ENCODE measurements at places on chromosomes 12 and 14.

GRCh38 chr12:119512772-119513497, 80.6 kb upstream of the TMEM233 start:
- DNase-seq, result no peak

GRCh38 chr12:93939641-93940325, 208.6 kb upstream of the PLXNC1 start:
- no peak for DNase-seq

- no peak for DNase-seq
These were observed 13.9 kb upstream of the MYL2 start for GRCh38 chr12:110934093-110934852.

DNA sequence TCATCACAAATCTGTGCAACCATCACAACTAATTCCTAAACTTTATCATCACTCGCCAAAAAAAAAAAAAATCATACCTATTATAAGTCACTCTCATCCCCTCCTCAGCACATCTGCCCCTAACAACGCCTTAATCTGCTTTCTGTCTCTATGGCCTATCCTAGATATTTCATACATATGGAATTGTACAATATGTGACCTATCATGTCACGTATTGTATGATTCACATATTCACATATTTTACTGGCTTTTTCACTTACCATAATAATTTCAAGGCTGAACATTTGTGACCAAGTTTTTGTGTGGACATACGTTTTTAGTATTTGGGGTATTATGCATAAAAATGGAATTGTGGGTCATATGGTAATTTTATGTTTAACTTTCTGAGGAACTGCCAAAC, 400.7 kb downstream of the DAD1 start:
- no peak for DNase-seq

DNA sequence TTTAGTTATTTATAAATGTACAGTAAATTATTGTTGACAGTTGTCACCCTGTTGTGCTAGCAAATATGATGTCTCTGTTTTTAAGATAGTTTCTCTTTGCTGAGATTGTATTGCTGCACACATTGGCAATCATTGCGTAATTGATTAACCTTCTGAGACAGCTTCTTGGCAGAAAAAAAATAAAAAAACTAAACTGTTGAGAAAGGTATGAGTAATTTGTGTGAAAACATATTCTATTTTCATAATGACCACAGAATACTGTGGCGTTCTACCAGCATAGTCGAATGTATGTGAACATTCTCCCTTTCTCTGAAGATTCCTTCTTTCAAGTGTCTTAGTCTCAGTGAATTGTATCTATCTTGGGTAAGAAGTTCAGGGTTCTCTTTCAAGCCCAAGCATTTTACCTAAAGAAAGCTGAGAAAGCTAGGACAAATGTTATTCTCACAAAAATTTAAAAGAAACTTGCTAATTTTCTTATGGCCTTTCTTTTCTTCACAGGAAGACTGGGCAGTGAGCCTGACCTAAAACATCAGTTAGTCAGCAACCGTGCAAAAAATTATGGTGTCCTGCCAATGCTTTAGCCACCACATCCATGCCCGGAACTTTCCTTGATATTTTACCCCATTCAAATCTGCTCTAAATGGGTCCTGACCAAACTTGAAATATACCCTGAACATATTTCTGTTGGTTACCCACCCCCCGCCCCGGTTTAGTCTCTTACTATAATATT, 69.0 kb upstream of the REP15 start:
- DNase-seq, result no peak

DNA sequence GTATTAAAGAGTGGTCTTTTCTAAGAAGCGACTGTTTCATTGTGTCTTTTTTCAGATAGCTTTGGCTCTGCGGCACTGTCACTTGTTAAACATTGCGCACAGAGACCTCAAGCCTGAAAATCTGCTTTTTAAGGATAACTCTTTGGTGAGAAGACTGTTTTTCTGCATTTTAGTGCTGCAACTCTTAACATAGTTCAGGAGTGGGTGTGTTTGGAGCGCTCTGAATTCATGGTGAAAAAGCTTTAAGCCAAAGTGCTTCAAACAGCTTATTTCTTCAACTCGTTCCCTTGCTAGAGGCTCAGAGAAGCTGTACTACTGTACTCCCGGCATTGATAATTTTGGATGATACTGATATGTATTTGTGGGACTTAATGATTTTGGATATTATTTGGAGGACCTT, 28.2 kb downstream of the MAPKAPK5 start:
- DNase-seq, result no peak

- no peak for DNase-seq
These were observed 3.3 kb downstream of the DCAF5 start for GRCh38 chr14:69149461-69150244.

GRCh38 chr12:130075497-130076076, 86.7 kb upstream of the FZD10 start:
- no peak for DNase-seq

DNA sequence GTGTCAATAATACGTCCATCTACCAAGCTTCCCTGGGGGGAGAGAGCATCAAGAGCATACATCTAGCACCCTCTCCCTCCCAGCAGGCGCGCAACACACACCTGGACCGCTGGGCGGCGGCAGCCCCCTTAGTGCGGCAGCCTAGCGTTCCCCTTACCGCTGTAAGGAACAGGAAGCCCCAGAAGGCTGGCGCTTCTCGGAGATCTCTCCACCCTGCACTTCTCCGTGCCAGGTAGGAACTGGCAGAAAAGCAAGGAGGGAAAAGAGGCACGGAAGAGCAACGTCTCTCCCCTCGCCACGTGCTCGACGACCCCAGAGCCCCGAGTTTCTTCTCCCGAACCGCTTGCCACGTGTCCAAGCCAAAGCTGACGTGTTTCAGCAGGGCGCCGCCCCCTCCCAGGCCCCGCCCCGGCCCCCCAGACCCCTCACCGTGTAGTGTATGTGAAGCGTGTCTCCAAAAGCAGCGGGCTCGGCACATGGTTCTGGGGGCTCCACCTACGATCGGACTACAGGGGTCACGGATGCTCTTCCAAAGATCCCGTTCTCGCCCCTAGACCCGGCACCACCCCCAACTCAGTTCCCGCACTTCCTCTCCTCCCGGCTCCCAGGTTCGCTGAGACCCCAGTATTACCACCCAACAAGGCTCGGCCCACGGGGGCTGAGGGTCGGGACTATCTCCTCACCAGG, 532 bp downstream of the FKBP11 start:
- DNase-seq, result peak; percentile 79

- DNase-seq, result no peak
These were observed 14.3 kb downstream of the DEGS2 start for GRCh38 chr14:100144996-100145646.

DNA sequence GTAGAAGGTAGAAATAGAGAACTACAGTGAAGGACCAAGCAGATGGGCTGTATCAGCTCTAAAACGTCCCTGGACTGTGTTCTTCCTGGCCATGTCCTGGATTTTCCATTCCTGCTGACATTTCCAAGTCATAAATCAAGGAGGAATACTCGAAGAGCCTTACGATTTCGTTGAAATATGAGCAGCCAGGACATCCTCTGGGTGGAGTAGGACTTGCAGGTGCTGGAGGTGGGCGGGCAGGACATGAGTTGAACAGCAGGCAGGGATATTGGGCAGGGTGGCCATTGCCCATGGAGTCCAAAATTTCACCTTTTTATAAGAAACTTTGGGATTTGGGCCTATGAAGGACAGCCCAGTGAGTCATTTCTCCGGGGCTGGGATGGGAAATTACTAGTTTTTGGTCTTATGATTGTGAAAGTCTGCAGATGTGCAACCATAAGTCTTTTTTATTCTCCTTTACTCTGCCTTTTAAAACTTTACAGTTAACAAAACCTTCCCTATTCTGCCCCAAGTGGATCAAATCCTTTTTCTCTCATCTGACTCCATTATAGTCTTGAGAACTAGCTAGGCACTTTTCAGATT, 88.8 kb downstream of the TMX1 start:
- DNase-seq, result no peak
